Activated CD4-positive, alpha-beta T cell treated with anti-CD3 and anti-CD28 coated beads for 1 hour (primary cell): ENCODE measurements at places on chromosomes 4 and X.

- no peak for DNase-seq
These were observed 67.2 kb downstream of the MAP3K15 start for GRCh38 chrX:19448077-19448476.

GRCh38 chrX:19368576-19368975 lies 24.8 kb downstream of the PDHA1 start:
- DNase-seq, result no peak

- DNase-seq, result no peak
These were observed 37.1 kb downstream of the SH3RF1 start for GRCh38 chr4:169233691-169234090.

DNA sequence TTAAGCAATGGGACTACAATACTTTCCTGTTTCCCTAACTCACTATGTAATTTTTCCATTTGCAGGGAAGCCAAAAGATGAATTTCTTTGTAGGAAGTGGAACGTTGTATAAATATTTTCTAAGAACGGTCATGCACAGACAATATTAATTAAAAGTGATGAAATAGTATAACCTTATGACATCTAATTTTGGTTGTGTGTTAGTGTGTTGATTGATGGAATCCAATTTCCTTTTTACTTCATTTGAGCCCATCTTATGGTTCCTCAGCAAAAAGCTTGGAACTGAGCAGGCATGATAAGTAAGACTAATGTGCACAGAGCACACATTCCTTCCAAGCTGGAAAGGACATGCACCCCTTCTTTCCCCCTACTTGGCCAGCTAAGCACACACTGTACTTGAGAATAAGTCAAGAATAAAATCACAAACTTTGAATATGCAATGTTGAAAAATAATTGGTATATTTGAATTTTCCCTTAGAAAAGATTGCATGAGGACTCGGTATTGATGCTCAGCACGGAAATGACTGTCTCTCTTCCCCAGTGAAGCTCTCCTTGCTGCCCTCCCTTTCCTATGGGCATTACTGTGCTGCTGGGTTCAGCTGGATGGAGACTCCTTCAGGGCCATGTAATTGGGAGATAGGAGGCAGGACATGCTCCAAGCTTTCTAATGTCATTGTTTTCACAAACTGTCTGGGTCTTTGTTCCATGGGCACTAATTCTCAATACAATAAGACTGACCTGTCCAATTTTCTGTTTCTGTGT lies 19.2 kb upstream of the PDLIM3 start:
- no peak for DNase-seq

GRCh38 chrX:20693078-20693477 lies 426.4 kb upstream of the RPS6KA3 start:
- no peak for DNase-seq

DNA sequence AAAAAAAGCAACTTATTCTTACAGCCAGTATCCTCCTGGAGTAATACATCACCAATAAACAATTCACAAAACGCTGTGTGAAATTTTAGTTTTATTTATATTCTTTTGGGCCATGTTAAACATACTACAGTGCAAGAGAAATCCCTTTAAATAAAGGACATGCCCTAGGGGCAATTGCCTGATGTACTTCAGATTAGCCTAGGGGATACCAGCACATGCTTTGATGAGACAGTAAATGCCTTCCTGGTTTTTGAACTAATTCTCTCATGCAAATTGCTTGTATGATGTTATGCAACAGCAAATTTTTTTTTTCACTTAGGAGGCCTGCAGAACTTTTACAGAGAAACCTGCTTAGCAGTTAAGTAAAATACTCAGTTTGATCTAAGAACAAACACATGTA lies 711.9 kb upstream of the FRG1 start:
- no peak for DNase-seq

GRCh38 chr4:174590336-174590735 lies 68.0 kb upstream of the HPGD start:
- no peak for DNase-seq

DNA sequence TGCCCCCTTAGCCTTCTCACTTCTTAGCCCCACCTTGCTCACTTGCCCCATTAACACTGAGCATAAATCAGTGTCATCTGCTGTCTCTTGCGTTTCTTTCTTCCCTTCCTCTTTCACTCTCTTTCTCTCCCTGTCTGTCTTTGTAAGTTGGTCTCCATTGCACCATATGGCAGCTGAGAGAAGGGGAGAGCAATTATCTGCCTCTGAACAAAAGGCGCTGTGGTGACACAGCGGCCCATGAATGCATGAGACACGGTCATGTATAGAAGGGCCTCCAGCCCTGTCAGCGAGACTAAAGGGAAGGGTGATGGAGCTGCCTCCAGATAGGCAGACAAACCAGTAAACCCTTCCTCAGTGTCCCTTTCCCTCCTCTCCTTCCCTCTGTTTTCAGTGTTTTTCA lies 88.8 kb upstream of the PCDH18 start:
- no peak for DNase-seq

GRCh38 chr4:85938062-85938461 lies 421.8 kb downstream of the MAPK10 start:
- DNase-seq, result no peak

DNA sequence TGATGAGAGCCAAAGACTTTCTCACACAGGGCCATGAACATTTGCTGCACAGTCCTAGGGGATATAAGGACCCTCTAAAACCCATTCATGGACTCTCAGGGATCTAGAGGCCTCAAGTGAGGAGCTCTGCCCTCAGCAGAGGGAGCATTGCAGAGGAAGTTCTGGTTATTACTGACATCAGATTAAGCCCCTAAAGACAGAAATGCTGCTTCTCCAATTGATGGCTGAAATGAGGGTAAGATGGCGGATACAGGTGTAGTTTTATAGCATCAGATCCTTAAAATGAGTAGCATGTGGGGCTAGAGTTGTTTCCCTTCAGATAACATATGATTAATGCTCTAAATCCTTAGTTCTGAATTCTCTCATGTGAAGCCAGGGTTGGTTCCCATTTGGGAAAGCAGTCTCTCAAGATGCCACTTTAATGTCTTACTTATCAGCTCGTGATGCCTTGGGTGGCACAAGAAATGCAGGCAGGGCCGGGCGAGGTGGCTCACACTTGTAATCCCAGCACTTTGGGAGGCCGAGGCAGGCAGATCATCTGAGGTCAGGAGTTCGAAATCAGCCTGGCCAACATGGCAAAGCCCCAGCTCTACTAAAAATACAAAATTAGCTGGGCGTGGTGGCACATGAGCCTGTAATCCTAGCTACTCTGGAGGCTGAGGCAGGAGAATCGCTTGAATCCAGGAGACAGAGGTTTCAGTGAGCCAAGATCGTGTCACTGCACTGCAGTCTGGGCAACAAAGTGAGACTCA lies 7.9 kb downstream of the RHOH start:
- no peak for DNase-seq

DNA sequence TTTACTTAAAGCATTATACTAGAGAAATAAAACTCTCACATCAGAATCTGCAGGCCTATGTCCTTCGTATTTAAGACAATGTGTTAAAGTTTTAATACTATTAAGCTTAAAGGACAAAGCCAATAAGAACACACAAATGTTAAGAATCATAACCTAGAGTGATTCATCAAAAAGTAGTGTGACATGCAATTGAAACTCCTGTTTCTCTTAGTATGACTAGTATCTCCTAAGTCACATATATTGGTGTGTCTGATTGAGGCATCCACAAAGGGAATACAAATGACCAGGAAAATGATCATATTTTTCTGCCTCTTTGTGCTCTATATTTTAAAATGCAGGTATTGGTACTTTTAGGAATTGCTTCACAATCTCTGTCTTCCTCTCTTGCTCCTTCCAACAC lies 23.8 kb downstream of the GPRASP3 start:
- DNase-seq, result no peak

- DNase-seq, result no peak
These were observed 254.2 kb downstream of the DHX15 start for GRCh38 chr4:24330172-24330571.

- no peak for DNase-seq
These were observed 66.9 kb upstream of the MMAA start for GRCh38 chr4:145552181-145552822.

DNA sequence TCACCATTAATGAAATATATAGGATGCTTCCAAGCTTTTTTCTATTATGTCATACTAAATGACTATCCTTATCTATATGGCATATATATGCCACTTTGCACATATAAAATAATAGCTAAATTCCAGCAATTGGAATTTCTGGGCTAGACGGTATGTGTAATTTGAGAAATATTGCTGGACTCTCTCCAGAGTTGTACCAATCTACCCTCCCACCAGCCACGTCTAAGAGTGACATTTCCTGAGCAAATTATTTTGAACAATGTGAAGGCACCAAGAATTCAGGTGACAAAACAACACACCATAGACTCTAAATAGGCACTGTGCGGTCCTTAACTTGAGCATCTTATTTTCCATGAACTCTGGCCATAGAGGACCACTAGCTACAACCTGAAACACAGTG lies 62.3 kb downstream of the RFC1 start:
- no peak for DNase-seq

GRCh38 chr4:54315561-54316538 lies 86.8 kb downstream of the PDGFRA start:
- no peak for DNase-seq

- no peak for DNase-seq
These were observed at the start of gene GAB3 for GRCh38 chrX:154750301-154751202. TSS of gene GAB3 (minus strand) at chrX:154751077. CDS start at chrX:154751025, 52 bp downstream.

- no peak for DNase-seq
These were observed at the start of gene GCNA for GRCh38 chrX:71578253-71579135. TSS of gene GCNA (plus strand) at chrX:71578437. CDS start at chrX:71580822, 2,385 bp downstream.

DNA sequence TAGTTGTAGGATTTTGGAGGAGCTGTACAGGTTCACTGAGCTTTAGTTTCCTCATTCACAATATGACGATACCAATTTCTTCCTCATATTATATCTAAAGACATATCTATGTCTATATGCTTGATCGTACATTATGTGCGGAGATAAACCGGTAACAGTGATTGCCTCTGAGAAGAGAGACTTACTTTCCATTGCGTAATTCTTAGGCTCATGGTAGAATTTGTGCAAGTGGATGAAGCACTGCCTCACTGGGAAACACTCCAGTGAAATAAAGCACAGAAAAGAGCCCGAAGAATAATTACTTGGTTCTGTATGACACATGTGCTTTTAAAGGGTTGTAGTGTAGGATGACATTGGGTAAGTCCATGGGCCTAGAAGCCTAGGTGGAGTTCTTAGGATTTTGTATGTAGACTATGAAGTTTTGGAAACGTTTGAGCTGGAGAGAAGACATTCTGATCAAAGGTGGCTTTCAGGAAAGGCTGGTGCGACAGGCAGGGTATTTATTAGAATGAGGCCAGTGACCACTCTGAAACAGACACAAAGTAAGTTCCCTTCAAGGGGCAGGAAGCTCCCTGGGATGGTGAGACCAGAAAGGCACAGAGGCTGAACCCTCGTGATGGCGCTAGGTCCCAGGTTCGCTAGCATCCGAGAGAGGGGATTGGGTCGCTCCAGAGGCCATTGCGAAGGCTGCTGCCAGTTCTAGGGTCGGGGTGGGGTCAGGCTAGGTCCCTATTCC lies 649 bp upstream of the VBP1 start:
- no peak for DNase-seq

DNA sequence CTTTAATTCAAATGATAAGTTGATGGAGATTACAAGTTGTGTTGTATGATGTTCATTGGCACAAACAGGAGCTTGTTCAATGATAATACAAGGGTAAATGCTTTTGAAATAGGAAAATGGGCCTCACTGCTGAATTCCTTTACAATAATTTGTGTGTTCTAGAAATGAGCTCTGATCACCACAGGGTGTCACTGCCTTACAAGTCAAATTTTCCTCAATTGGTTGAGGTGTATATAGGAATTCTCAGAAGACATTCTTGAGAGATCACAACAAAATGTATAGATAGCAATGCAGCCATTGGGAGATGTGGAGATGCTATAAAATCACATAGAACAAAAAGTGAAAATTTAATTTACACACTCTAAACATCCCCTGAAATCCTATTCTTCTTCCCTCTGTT lies 49.6 kb downstream of the KLF8 start:
- no peak for DNase-seq

GRCh38 chr4:78347527-78347926 lies 204.0 kb upstream of the ANXA3 start:
- no peak for DNase-seq

- no peak for DNase-seq
These were observed 3.7 kb upstream of the RHOH start for GRCh38 chr4:40193016-40193571.

DNA sequence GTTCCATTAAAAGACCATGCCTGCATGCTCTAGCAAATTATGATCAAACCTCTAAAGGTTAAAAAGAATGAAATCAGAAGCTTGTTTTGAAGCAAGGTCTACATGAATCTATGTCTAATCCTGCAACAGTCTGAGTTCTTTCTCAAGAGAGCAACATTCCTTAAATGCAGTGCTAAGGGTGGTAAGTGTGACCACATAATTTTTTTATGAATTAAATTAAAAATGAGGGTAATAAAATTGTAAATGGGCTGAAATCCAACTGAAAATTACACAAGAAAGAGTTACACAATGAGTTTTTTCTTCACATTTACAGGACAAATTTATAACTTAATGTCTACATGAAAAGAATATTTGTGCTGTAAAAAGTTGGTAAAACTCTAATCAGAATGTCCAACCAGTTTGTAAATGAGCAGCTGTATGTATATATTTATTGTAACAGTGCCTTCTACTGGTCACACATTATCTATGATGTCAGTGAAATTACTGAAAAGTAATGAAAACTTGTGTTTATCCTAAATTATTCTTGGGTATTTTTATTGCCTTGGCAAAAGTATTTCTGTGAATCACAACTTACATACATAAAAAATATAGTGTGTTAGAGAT lies 336.3 kb upstream of the PITX2 start:
- DNase-seq, result no peak

GRCh38 chr4:119286377-119287002 lies 35.4 kb downstream of the FABP2 start:
- DNase-seq, result no peak

GRCh38 chr4:38624311-38624710 lies 39.7 kb upstream of the KLF3 start:
- DNase-seq, result no peak

DNA sequence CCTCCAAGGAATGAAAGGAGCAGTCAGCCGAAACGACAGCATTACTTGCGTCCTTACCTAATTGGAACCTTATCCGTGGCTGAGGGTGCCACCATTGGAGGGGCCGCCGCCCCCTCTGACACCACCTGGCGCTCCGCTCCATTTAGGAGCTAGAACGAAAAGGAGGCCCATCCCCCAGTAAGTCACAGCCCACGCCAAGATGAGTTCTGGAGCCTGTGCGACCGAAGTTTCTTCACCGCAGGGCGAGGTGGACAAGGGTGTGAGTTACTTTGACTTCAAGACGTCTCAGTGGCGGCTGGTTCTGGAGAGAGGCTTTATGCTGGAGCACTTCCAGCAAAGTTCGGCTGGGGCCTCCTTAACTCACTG lies 729 bp upstream of the IRF2 start:
- DNase-seq, result peak; percentile 43

DNA sequence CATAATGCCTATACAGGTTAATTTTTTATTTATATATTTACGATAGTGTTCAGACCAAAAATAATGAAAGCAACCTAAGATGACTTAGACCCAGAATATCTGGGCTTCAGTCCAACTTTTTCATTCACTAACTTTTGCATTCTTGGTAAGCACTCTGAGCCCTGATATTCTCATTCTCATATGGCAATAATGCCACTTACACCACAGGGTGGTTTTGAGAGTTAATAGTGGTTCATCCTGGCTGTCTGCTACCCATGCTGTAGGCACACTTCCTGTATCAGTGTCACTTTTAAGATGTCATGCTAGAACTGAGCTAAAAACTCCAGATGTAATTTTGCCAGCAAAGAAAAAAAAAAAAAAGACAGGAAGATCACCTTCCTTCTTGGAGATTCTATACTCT lies 508.7 kb upstream of the FMR1 start:
- no peak for DNase-seq
